Adipose tissue (tissue), 3 donors: ENCODE measurements at places on chromosomes 4 and X. TPM values are rescaled to one million over a fixed set of nuclear protein-coding genes. Genes with fewer than 3 reads are reported as not detected.

The HDX gene
- 1.8 TPM for polyA plus RNA-seq

The SERTM2 gene
- polyA plus RNA-seq, result not detected

The TSC22D3 gene
- 171 TPM for polyA plus RNA-seq

The SSX4 gene
- polyA plus RNA-seq, result not detected

The CSAG1 gene
- polyA plus RNA-seq, result not detected

The HTATSF1 gene
- 75.0 TPM for polyA plus RNA-seq

The IL1RAPL2 gene
- polyA plus RNA-seq, result not detected

The CLTRN gene
- 0.51 TPM for polyA plus RNA-seq

The ARSJ gene
- polyA plus RNA-seq, result 0.77 TPM
